Psoas muscle (tissue), 8 donors: ENCODE measurements at places on chromosomes 13 and 19. TPM values are rescaled to one million over a fixed set of nuclear protein-coding genes. Genes with fewer than 3 reads are reported as not detected.

- no peak for DNase-seq
Measured at GRCh38 chr13:50668049-50668448, 175.4 kb downstream of the DLEU7 start.

DNA sequence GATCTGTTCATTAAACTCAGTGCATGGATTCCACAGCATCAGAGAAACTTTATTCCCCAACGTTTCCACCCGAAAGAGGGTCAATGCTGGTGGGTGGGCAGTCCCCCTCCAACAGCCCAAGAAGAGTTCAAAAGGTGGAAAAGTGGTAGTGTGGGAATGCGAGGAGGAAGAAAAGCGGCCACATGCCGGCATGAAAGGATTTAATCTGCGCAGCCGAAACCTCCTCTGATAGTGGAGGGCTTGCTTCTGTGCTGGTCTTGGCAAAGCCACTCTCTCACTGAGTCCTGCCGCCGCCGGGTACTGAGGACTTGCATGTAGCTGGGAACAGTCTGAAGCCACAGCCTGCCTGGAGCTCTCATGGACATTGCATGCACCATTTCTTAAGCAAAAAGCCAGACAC lies 136.2 kb upstream of the ZNF536 start:
- no peak for DNase-seq

GRCh38 chr19:2491130-2491801 lies 15.3 kb downstream of the GADD45B start:
- DNase-seq, result peak; percentile 82

DNA sequence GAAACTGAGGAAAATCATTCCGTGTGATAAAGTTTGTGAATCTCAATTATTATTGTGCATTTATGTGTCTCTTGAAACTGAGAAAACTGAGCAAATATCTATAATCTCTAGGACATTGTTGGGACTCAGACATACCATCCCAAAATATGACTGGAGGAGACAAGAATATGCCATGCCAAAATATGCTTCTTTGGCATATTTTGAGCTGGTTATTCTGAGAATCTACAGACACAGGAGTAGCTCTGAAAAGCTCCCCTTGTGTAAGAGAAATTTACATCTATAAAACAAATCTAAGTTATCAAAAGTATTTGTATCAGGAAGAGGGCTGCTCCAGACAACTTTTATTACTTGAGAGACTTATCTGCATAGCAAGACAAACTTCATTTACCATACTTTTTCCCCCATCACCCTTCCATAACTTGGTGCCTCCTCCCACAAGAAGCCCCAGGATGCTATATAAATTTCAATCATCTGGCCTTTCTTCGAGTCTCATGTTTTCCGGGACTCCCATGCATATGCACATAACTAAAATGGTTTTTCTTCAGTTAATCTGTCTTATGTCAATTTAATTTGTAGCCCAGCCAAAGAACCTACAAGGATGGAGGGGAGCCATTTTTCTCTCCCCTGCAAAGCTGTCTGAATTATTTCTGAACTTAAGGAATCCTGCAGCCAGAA lies 28.6 kb upstream of the NDFIP2 start:
- no peak for DNase-seq

DNA sequence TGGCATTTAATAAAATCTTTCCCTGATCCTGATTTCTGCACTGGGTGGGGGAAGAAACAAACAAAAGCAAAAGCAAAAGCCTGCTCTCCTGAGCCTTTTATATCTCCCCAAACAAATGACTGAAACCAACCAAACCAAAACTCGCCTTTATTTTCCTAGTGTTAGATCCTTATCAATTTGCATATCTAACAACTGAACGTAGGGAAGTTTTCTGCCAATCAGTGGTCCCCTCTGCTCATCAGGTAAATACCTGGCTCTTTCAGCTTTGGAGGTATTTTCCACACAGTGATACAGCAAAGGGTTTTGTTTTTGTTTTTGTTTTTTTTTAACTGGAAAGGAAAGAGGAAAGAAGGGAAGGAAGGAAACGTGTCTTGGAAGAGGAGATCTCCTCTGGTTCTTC lies 3.3 kb downstream of the AMER2 start:
- no peak for DNase-seq

DNA sequence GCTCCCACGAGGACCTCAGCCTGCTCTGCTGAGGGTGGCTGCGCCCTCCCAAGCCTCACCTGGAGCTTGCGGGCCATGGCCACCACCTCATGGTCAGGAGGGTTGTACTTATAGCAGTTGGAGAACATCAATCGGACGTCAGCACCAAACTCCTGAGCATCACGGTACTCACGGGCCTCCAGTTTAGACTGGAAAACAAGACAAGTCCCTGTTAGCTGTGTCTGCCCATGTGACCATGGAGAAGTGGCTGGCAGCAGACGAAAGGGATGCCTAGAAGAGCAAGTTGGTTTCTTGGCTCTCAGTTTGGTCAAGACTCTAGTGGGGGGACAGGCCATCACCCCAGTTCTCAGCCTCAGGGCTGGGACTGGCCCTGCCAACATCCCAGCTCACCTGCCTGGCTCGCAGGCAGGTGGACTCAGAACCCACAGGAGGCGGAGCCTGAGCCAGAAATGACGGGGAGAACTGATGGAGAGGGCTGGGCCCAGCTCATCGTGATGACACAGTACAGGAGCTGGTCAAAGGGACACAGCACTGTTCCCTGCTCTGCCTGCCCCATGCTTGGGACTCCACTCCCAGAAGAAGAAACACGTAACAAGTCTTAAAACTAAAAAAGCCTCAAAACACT lies 31.2 kb upstream of the EPHX3 start:
- no peak for DNase-seq

GRCh38 chr13:30972888-30973377 lies 40.5 kb downstream of the TEX26 start:
- no peak for DNase-seq

The GPR4 gene
- 7.5 TPM for total RNA-seq
